ENCODE measurements at places on chromosomes 1 and 21.

GRCh38 chr1:106061586-106062495 lies 994.6 kb upstream of the PRMT6 start:
- DNase-seq, result no peak

DNA sequence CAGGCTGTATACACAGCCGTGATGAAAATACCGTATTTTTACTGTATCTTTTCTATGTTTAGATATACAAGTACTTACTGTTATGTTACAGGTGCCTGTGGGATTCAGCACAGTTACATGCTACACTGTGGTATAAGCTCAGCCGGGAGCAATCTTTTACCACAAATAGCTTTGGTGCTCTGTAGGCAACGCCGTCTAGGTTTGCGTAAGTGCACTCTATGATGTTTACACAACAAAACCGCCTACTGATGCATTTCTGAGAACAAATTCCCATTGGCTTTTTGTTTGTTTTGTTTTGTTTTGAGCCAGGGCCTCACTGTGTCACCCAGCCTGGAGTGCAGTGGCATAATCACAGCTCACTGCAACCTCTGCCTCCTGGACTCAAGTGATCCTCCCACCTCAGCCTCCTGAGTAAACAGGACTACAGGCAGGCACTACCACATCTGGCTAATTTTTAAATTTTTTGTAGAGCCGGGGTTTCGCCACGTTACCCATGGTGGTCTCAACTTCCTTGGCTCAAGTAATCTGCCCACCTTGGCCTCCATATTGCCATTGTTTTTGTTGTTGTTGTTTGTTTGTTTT lies 81.0 kb downstream of the SCCPDH start:
- no peak for DNase-seq

- no peak for DNase-seq
Observed at GRCh38 chr21:42624095-42624790, 29.2 kb upstream of the PDE9A start.

DNA sequence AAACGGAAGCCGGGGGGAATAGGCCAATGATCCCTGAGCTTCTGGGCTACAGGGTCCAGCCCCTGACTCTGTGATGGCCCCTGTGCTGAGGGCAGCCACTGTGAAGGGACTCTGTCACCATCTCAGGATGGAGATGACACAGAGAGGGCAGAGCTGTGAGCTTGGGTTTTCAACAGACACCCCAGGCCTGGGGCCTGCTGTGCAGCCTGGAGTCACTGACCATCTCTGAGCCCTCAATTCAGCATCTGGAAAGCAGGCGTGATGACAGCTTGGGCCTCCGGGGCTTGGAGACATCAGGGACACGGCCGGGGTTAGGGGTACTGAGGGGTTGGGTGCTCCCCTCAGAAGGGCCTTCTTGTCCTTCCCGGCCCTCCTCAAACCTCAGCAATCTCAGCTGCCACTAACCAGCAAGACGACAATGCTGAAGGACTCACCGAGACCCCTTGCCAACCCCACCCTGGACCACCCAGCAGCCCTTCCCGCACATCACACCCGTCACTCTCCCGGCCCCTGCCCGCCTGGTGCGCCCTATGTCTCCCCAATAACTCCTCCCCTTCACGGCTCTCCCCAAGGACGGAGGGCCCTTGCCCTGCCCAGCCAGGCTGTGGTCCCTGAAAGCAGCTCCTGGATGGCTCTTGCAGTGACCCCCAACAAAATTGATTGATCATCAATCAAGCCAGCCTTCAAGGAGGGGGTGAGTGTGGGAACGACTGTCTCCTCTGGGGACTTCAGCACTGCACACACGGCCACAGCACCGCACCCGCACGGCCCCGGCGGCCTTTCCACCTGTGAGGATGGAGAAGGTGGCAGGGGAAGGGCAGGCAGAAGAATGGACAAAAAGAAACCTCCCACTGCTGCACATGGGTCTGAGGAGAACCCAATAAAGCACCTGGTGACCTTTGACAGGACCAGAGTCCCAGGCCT lies 4.3 kb downstream of the MEGF6 start:
- no peak for DNase-seq

DNA sequence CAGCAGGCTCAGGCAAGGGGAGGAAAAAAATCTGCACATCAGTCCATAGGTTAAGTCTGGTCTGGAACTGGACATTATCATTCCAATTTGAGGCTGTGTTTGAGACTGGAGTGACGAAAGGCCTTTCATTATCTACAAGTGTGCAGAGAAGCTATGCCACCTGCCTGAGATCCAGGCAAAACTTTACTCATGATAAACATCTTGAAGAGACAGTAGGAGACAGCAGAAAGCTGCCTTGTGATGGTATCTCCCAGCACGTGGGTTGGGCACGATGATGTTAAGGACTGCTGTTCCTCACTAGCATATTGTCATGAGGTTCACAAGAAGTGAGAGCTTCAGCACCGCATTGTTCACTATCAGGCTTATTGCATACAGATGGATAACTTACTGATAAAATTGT lies 126.4 kb downstream of the PLXNA2 start:
- no peak for DNase-seq

DNA sequence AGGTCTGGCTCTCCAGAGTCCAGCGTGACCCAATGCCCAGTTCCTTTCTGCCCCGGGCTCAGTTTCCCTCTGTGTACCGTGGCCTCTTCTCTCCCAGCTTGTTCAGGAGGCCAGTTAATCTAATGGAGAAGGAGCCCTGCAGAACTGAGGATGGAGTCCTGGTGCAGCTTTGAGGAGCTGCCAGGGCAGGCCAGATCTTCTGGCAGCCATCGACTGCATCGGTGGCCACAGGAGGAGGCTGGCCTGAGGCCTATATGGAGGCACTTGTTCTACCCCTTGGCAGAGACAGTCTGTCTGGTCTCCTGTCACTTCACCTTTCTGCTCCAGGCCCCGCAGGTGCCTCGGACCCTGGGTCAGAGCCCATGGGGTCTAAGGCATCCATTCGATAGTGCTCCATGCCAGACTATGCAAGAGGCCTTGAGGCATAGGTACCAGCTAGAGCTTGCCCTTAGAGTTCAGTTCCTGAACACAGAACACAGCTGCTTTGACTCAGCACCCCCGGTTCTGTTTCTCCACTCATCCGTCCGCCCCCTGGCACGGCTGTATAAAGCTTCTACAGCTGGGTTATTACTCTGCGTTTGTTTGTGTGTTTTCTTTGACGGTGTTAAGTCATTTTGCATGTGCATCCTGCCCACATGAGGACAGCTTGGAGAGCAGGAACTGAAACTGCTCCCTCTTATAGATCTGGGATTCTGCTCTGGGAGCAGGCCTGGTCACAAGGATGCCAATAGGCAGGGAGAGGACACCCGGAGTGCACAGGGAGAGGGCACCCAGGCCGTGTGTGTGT lies 18.5 kb upstream of the LRRN2 start:
- no peak for DNase-seq

DNA sequence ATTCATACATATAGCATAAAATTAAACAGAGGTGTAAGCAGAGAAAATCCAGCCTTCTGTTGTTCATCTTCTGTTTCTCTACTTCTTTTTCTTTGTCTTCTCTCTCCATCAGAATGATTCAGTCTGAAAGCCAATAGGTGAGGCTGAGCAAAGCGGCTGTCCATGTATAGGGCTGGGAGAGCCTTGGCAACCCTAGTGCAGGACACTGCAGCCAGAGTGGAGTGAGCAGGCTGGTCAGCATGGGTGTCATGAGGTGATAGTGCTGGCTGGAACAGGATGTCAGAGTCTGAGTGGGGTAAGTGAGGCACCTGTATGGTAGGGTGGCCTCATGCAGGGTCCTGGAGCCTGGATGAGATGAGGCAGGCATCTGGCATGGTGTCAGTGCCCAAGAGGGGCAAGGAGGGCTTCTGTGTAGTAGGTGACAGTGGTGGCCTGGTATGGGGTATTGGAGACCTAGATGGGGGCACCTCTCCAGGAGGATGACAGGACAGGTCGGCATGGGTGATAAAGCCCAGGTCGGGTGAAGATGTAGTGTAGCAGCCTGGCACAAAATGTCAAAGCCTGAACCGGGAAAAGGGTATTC lies 45.5 kb upstream of the GTF2B start:
- no peak for DNase-seq

DNA sequence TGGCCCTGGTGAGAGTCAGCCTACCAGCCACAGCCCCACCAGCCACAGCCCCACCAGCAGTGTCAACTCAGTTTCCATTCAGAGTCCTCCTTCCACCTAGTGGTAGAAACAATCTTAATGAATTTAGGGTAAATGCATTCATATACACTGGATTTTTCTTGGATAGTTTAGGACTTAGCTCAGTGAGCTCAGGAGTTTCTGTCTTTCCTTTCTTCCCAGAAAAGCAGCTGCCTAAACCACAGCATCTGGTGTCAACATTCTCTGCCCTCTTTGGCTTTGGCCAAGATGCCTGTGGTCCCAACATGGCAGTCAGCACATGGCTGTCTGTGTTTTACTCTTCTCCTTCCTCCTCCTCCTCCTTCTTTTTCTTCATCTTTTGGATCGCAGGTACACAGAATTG lies 94.0 kb downstream of the CLIC6 start:
- DNase-seq, result no peak

GRCh38 chr21:31612894-31613785 lies 46.4 kb upstream of the SOD1 start:
- no peak for DNase-seq

GRCh38 chr1:201791779-201792173 lies 37.2 kb upstream of the IPO9 start:
- DNase-seq, result no peak

- no peak for DNase-seq
Observed at GRCh38 chr1:190205713-190206112, 272.0 kb downstream of the BRINP3 start.

DNA sequence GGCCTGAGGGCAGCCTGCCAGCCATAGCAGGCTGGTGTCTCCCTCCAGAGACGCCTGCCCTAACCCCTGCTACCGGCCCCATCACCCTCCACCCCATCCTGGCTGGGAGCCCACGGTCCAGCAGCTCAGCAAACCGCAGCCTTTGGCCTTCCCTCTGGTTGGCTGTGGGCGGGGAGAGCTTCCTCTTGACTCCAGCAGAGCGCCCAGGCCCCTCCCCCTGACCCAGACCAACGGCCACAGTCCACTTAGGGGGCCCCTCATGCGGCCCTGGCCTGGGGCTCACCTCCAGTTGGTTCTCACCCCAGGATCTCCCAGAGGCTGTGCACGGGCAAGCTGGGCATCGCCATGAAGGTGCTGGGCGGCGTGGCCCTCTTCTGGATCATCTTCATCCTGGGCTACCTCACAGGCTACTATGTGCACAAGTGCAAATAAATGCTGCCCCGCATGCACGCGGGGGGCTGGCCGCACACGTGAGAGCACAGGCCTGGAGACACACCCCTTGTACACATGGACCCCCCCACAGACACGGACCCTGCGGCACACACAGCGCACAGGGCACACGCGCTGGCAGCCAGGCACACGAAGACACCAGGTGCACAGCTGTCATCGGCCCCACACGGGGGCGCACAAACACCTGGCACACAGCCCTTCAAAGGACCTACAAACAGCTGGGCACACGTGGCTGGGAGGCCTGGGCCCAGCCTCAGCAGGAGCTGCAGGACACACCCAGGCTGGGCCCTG lies 3.1 kb downstream of the SMIM1 start:
- DNase-seq, result no peak

DNA sequence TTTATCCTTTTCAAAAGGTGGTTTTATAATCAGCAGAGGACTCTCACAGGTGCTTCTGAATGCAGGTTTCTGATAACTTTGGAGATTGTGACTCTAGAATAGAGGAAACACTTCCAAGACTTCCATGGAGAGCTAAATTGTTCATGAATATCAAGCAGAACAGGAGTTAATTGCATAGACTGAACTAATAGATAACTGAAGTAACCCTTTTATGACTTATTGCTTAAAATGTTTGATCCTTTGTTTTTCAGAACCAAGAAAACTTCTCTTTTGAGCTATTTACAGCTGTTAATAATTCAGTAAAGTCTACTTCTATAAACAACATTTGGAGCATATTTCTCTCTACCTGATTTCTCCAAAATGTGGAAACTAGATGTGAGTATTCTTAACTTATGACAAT lies 19.9 kb downstream of the TEX46 start:
- no peak for DNase-seq

DNA sequence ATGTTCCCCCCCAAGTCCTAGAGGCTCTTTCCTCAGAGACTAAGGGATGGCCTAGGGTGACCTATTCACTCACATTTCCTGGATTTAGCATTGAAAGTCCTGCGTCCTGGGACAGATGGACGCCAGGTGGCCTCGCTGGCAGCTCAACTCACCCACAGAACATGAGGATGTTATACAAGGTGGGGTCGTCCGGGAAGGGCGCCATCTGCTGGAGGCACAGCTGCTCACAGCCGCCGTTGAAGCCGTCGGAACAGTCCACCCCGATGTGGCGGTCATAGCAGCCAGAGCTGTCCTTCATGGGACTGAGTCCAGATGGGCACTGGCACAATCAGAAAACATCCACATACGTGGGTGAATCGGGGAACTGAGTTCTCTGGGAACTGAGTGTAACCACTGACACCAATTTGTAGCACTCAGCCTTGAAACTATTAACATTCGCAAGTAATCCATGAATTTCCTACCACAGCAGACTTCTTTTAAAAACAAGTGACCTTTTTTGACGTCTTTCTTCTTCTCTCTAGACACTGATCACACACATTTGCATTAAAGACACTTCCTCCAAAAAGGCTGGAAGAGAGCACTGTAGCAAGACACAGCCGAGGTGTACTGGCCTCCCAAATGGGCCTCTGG lies 215.4 kb downstream of the ASTN1 start:
- no peak for DNase-seq

DNA sequence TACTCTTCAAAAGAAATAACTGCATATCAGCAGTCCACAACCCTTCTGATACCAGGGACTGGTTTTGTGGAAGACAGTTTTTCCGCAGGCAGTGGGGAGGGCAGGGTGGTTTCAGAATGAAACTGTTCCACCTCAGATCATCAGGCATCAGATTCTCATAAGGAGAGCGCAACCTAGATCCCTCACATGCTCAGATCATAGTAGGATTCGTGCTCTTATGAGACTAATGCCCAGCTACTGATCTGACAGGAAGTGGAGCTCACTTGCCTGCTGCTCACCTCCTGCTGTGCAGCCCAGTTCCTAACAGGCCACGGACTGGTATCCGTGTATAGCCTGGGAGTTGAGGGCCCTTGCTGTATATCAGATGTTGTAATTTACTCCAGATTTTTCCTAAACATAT lies 11.5 kb downstream of the RO60 start:
- DNase-seq, result no peak

- DNase-seq, result no peak
Observed at GRCh38 chr1:17307946-17308345, at the start of gene PADI4. Gene PADI4 (plus strand): TSS chr1:17308197. CDS start chr1:17308223, 26 bp downstream.

- DNase-seq, result no peak
Observed at GRCh38 chr1:191043066-191043465, 565.4 kb upstream of the BRINP3 start.

GRCh38 chr1:111217183-111217910 lies 10.2 kb upstream of the CHI3L2 start:
- no peak for DNase-seq

Data from stimulated activated naive B cell treated with anti-CD40 and anti-IgM and Interleukin-4, amounts not matched to agents 10 μg/mL and 1 μg/mL and 100 μg/mL, for 72 hours (primary cell).